Amniotic stem cell (primary cell): ENCODE measurements at places on chromosomes 11 and 22.

- no peak for DNase-seq
These were observed 112.4 kb downstream of the LDLRAD3 start for GRCh38 chr11:36056160-36056751.

- DNase-seq: no peak
These were observed 2.9 kb downstream of the SUSD2 start for GRCh38 chr22:24184057-24184798.

DNA sequence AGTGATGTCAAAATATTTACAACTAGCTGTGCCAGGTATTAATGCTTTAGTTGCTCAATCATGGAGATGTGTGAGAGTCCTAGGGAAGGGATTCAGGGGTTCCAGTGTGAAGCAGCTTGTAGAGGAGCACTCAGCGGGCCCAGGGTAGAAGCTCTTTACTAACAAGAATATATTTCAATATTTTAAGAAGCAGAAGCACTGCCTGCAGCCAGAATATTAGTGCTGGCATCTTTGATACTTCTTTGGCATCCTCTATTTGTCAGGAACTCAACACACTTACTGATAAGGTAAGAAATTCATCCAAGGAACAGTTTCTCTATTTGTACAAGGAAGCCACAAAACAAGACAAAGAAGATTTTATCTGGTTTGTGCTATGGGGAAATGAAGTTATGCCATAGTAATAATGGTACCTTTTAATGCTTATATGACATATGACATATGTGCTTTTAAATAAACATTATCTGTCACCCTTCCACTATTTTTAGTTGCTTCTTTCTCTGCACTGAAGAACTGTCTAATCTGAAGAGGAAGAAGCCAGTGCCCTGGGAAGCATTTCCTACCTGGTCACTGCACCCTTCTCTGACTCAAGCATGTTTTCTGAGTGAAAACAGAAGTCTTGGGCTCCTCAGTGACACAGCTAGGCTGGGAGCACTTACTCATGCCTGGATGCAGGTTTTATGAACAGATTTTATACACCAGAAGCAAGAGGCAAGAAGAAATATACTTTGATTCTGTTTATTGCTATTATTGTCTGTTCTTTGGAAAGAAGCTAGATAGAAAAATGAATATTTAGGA, 388.1 kb upstream of the CCDC90B start:
- DNase-seq: no peak

DNA sequence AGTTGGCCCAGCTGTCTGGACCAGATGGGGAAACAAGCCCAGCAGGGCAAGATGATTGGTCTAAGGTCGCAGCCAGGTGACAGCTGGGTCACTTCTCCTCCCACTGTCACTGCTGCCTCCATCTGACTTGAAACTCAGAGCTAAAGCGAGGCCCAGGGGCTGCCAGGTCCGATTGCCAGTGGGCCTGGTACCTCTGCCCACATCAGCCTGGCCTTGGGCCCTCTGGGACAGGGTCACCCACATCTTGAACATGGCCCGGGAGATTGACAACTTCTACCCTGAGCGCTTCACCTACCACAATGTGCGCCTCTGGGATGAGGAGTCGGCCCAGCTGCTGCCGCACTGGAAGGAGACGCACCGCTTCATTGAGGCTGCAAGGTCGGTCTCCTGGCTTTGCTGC, 5.8 kb downstream of the SSH3 start:
- no peak for DNase-seq

GRCh38 chr11:87405356-87405755, 367.6 kb downstream of the TMEM135 start:
- DNase-seq: no peak

DNA sequence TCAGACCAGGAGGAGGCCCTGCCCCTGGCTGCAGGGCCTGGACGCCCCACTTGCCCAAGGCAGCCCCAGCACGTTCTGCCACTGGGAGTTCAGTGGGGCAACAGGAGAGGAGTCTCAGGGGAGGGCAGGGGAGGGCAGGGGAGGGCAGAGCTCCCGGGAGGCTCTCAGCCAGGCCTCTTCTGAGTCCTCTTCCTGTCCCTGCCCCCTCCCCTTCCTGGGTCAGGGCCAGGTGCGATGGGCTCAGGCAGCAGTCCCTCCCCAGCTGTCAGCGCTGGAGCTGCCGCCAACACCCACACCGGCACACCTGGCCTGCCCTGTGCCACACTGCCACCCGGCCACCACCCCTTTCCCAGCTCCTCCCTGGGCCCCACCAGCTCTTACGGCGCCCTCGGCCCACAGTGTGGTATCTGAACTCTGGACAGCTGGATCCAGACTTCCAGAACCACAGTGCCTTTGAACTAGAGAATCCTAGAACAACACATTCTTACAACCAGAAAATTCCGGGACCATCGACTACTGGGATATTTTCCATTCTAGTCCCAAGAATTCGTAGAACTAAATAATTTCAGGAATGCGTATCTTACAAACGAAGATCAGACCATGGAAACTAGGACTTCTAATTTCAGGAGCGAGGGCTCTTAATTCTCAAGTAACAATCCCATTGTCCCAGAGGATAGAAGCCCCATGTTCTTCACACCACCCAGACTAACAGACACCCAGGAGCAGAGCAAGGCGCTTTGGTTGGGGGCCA, 21.8 kb downstream of the RPL3 start:
- no peak for DNase-seq

DNA sequence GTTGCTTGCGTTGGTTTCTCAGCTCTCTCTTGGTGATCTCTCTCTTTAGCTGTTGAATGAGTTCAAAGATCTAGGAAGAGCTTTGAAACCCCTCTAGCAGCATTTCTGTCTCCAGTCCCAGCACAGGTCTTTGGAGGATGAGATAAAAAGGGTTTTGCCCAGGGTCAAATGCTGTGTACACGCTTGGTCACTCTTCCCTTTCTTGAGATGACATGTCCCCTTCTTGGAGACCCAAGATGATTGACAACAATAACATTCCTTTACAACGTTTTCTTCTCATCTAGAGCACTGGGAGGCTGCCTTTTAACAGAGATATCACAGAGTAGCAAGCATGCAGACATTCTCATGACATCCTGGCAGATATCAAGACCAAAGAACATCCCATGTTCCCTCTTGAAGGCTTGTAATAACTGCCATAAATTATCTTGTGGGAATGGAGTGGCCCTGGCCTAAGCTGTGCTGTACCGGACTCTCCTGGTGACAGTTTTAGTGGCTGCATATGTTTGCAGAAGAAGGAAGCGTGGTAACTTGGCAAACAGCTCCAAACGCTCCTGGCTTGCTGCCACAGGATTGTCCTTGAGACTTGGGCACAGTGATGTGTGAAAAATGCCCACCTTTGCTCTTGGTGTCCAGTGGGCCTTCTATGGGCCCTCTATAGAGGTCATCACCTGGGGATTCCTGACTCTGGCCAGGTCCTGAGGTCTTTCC, 107.8 kb downstream of the PTPRJ start:
- no peak for DNase-seq
